Heart left ventricle (tissue), 16 donors: ENCODE measurements at places on chromosomes 6 and 20. TPM values are rescaled to one million over a fixed set of nuclear protein-coding genes. Genes with fewer than 3 reads are reported as not detected.

DNA sequence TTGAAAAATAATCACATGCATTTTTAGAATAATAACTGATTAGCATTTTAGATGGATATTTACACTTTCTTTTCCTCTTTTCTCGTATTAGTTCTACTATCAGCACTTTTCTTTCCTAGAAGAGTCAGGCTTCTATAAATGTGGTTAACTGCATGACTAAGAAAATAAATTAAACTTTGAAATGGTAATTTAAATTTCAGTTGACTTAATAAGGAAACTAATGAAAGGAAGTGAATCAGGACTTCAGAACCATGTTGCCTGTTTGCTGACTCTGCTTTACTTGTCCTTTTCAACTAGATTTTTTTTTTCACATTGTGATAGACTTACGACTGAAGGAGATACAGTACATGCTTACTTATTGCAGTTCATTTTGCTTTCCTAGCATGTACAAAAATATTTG is 1258.2 kb upstream of the EYS start:
- no peaks in the 10 kb centered on the region for H3K36me3 ChIP-seq
- no peak overlapping the region for H3K4me3 ChIP-seq
- no peaks in the 10 kb centered on the region for H3K4me1 ChIP-seq
- H3K27me3 ChIP-seq, result no peaks in the 10 kb centered on the region
- no peak overlapping the region for H3K27ac ChIP-seq
- no peak for DNase-seq

The DAAM2 gene
- total RNA-seq, result 12.8 TPM

GRCh38 chr6:35522660-35523658 is 10.3 kb upstream of the TULP1 start:
- no peak overlapping the region for H3K27ac ChIP-seq
- peak overlapping the region; percentile 25 for H3K4me3 ChIP-seq
- DNase-seq, result peak; percentile 73
- H3K4me1 ChIP-seq, result no peaks in the 10 kb centered on the region
- H3K36me3 ChIP-seq, result no peaks in the 10 kb centered on the region

GRCh38 chr20:10647471-10647870 is 26.3 kb downstream of the JAG1 start:
- no peak overlapping the region for H3K4me3 ChIP-seq
- no peak overlapping the region for H3K27ac ChIP-seq
- DNase-seq, result no peak
- H3K36me3 ChIP-seq, result peaks cover 99% of the 10 kb centered on the region
- no peaks in the 10 kb centered on the region for H3K27me3 ChIP-seq
- peaks cover 55% of the 10 kb centered on the region for H3K4me1 ChIP-seq

- H3K27me3 ChIP-seq, result no peaks in the 10 kb centered on the region
- H3K4me3 ChIP-seq, result no peak overlapping the region
- H3K4me1 ChIP-seq, result no peaks in the 10 kb centered on the region
- no peak overlapping the region for H3K27ac ChIP-seq
- no peaks in the 10 kb centered on the region for H3K36me3 ChIP-seq
Observed at GRCh38 chr6:125114248-125114858, 39.2 kb upstream of the TPD52L1 start.

The SIGLEC1 gene
- 3.6 TPM for total RNA-seq

The CLIC5 gene
- total RNA-seq, result 317 TPM

DNA sequence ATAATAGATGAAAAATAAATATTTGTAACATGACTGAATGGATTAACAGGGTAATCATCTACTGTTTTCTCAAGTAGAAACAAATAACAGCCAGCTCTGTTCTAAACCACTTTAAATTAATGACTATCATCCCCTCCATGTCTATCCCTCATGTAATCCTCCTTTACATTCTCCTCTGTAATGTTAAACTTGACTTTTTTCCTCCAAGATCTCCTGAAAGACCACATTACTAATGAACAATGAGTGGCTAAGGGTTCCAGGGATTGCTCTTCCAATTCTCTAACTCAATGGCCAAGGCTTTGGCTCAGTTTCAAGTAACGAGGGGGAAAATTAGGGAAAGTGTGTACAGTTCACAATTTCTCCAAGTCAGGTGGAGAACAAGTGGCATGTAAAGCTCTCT is 37.6 kb upstream of the FBXL4 start:
- H3K4me1 ChIP-seq, result no peaks in the 10 kb centered on the region
- H3K27me3 ChIP-seq, result no peaks in the 10 kb centered on the region
- H3K4me3 ChIP-seq, result no peak overlapping the region

- no peak overlapping the region for H3K27ac ChIP-seq
- H3K4me3 ChIP-seq, result no peak overlapping the region
- H3K27me3 ChIP-seq, result no peaks in the 10 kb centered on the region
- H3K36me3 ChIP-seq, result no peaks in the 10 kb centered on the region
- H3K4me1 ChIP-seq, result no peaks in the 10 kb centered on the region
Observed at GRCh38 chr20:19073584-19074218, 138.7 kb upstream of the SLC24A3 start.

- peak overlapping the region; percentile 47 for H3K27ac ChIP-seq
- H3K36me3 ChIP-seq, result peaks cover 25% of the 10 kb centered on the region
- no peak overlapping the region for H3K4me3 ChIP-seq
- DNase-seq, result no peak
Observed at GRCh38 chr6:56521454-56521853, 121.2 kb downstream of the DST start.

The EYA4 gene
- 21.6 TPM for total RNA-seq

DNA sequence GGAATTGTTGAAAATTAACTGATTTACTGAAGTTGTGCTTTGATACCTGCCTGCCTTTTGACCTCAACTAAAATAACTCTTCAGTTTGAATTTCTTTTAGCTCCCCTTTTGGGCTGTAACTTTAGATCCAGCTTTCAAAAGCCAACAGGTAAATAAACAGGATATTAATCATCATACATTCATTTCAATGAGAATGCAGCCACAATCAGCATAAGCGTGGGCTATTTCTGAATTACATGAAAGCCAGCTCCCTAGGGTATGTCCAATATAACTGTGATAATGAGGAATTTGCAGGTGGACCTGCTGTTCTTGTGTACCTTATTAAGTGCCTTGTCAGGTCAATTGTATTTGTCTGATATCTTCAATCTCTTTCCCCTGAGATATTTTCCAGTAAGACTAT is 830.6 kb downstream of the KIF16B start:
- DNase-seq, result no peak
- no peaks in the 10 kb centered on the region for H3K36me3 ChIP-seq
- no peaks in the 10 kb centered on the region for H3K4me1 ChIP-seq
- no peak overlapping the region for H3K27ac ChIP-seq
- no peaks in the 10 kb centered on the region for H3K27me3 ChIP-seq
- no peak overlapping the region for H3K4me3 ChIP-seq

The CYB5R4 gene
- total RNA-seq, result 29.0 TPM

The C20orf173 gene
- not detected for total RNA-seq

- H3K27me3 ChIP-seq, result no peaks in the 10 kb centered on the region
- no peaks in the 10 kb centered on the region for H3K4me1 ChIP-seq
- H3K27ac ChIP-seq, result no peak overlapping the region
- no peak overlapping the region for H3K4me3 ChIP-seq
- no peaks in the 10 kb centered on the region for H3K36me3 ChIP-seq
Observed at GRCh38 chr20:59425572-59425971, 125.2 kb downstream of the EDN3 start.

DNA sequence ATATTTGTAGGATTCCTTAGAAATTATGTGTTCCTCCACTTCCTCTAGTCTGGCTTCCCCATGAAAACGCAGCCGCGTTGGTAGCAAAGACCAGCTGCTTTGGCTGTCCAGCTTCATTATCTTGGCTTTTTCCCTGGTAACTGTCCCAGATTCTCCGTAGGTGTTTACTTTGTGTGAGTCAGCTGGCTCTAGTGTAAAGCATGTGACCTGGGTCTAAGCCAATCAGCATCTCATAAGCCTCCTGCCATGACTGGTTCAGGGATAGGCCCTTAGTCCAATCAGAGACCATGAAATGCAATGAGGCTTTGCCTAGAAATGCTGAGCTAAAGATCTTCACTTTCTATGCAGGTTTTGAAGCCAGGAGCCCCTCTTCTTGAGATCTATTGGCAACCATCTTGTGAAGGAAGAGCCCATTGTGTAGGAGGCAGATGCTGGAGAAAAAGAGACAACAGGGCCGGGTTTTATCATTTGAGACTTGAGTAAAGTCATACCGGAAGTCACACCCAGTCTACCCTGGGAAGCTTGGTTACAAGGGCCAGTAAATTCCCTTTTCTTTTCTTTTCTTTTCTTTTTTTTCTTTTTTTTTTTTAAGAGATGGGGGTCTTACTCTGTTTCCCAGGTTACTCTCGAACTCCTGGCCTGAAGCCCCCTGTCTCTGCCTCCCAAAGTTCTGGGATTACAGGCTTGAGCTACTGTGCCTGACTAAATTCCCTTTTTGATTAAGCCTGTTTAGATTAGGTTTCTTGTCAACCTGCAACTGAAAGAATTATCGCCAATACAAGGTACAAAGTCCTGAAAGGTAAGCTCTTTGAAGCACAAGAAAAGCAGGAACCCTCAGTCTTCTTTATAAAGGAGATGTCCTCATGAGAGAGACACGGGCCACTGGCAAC is 256.5 kb upstream of the RREB1 start:
- no peaks in the 10 kb centered on the region for H3K27me3 ChIP-seq
- peak; percentile 56 for DNase-seq

- no peaks in the 10 kb centered on the region for H3K27me3 ChIP-seq
- H3K27ac ChIP-seq, result peak overlapping the region; percentile 65
- no peak overlapping the region for H3K4me3 ChIP-seq
Observed at GRCh38 chr6:52503851-52504781, 72.7 kb downstream of the TRAM2 start.

GRCh38 chr6:148309301-148309700 is 33.3 kb upstream of the SASH1 start:
- H3K4me3 ChIP-seq, result no peak overlapping the region
- H3K27ac ChIP-seq, result no peak overlapping the region
- no peak for DNase-seq
- H3K36me3 ChIP-seq, result no peaks in the 10 kb centered on the region
- peaks cover 16% of the 10 kb centered on the region for H3K4me1 ChIP-seq
- H3K27me3 ChIP-seq, result no peaks in the 10 kb centered on the region

The BPIFB4 gene
- total RNA-seq, result not detected

- DNase-seq, result no peak
- H3K36me3 ChIP-seq, result no peaks in the 10 kb centered on the region
- H3K27ac ChIP-seq, result no peak overlapping the region
- no peaks in the 10 kb centered on the region for H3K4me1 ChIP-seq
- no peaks in the 10 kb centered on the region for H3K27me3 ChIP-seq
Observed at GRCh38 chr20:52500157-52500556, 308.6 kb upstream of the ZFP64 start.

DNA sequence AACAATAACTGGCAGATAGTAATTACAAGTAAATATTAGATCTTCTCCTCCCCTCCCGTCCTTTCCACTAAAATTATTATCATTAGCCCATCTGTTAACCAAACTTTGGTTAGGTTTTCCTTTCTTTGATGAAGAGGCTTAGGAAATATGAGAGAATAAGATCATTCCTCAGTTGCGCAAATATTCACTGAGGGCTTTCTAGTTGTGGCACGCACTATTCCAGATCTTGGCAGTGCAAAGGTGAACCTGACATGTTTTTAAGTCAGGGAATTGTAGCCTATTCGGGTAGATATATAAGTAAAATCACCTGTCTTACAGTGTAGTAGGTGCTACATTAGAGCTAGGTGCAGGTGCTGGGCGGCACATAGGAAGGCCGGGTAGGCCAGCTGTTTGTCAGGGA is 31.1 kb downstream of the RNF217 start:
- no peak overlapping the region for H3K27ac ChIP-seq
- DNase-seq, result no peak
- no peaks in the 10 kb centered on the region for H3K27me3 ChIP-seq
- no peak overlapping the region for H3K4me3 ChIP-seq
- no peaks in the 10 kb centered on the region for H3K4me1 ChIP-seq
- H3K36me3 ChIP-seq, result no peaks in the 10 kb centered on the region

The TRIM31 gene
- total RNA-seq, result not detected

DNA sequence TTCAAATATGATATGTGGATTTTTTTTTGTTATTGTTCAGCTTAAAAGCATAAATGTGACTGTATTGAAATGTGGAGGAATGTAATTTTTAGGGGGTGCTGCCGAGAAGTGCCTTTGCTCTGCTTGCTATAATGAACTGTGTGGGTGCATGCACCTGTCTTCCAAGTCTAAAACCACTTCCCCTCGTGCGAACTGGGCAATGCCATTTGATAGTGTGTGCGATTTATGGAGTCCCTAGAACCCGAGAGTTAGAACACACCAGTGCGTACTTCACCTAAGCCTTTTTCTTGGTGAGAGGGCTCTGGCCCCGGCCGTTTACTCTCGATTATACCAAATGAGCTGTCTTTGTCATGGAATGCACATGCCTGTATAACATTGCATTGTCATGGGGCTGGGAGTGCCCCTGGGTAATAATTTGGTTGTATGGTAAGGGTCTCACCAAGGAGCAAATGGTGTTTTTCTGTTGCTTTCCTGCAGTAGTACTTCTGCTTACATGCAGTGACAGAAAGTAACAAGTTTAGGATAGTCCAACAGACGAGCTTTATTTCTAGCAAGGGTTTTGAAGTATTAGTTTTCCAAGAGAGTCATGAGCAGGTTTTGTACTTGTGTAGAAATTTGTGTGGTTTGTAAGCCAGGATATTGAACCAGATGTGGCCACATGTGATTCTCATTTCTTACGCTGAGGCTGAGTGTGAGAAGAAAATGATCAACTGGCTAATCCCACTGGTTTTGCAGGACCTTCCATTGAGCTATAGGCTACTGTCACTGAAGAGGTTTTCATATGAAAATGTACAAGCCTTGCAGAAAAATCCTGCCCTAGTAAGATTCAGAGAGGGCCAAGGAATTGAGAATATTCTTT is 172.4 kb downstream of the DTNBP1 start:
- peaks cover 7% of the 10 kb centered on the region for H3K4me1 ChIP-seq
- no peak overlapping the region for H3K27ac ChIP-seq
- H3K36me3 ChIP-seq, result no peaks in the 10 kb centered on the region
- DNase-seq, result no peak
- H3K27me3 ChIP-seq, result no peaks in the 10 kb centered on the region

DNA sequence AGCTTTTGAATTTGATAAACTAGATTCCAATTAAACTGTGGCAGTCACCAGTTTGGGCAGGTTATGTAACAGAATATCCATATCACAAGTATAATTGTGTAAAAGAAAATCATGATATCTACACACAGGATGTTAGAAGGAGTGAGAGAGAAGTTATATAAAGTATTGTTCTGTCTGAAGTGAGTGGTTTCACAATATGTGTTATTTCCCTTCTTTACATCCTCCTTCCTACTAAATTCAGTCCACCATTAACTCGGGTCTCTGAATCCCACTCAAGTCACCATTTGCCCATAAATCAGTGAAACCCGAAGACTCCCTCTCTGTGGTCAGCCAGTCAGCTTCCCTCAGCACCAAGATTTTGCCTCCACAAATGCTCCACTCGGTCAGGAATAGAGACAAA is 796 bp downstream of the HLA-DQB1 start:
- H3K36me3 ChIP-seq, result no peaks in the 10 kb centered on the region
- no peak overlapping the region for H3K4me3 ChIP-seq
- no peak for DNase-seq

- H3K4me1 ChIP-seq, result no peaks in the 10 kb centered on the region
- DNase-seq, result no peak
- H3K27me3 ChIP-seq, result no peaks in the 10 kb centered on the region
- no peak overlapping the region for H3K4me3 ChIP-seq
Observed at GRCh38 chr20:58864346-58864745, 11.8 kb downstream of the GNAS start.
